ENCODE measurements at places on chromosomes 13 and 19. TPM values are rescaled to one million over a fixed set of nuclear protein-coding genes. Genes with fewer than 3 reads are reported as not detected.

DNA sequence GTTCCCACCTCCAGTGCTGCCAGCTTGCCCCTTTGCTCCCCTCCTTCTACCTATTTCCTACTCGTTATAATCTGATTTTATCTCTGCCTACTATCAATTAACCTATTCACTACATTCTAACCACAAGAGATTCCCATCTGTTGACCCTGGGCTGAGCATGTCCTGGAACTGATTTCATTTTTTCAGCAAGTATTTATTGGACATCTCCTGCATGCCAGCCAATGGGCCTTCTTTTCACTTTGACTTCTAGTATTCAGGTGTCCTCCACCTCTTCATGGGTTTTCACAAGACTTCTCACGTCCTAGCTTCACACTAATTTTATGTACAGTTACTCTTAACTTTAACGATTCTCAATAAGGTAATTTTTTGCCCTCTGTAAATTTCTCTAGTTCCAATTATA lies 282.7 kb upstream of the KLHL1 start:
- H3K27me3 ChIP-seq, result peaks cover 4% of the 10 kb centered on the region
- no peak overlapping the region for H3K27ac ChIP-seq
- H3K4me3 ChIP-seq, result no peak overlapping the region

- ATAC-seq, result no peak
- H3K27me3 ChIP-seq, result no peaks in the 10 kb centered on the region
- peaks cover 97% of the 10 kb centered on the region for H3K36me3 ChIP-seq
- no peak overlapping the region for H3K4me3 ChIP-seq
Observed at GRCh38 chr13:78632996-78633395, 26.0 kb downstream of the OBI1 start.

- no peak overlapping the region for H3K27ac ChIP-seq
- no peak for ATAC-seq
- no peaks in the 10 kb centered on the region for H3K36me3 ChIP-seq
- no peak overlapping the region for H3K4me3 ChIP-seq
- H3K27me3 ChIP-seq, result no peaks in the 10 kb centered on the region
Observed at GRCh38 chr13:98089246-98089645, 53.6 kb upstream of the FARP1 start.

The PRPF31 gene
- 67.1 TPM for total RNA-seq

DNA sequence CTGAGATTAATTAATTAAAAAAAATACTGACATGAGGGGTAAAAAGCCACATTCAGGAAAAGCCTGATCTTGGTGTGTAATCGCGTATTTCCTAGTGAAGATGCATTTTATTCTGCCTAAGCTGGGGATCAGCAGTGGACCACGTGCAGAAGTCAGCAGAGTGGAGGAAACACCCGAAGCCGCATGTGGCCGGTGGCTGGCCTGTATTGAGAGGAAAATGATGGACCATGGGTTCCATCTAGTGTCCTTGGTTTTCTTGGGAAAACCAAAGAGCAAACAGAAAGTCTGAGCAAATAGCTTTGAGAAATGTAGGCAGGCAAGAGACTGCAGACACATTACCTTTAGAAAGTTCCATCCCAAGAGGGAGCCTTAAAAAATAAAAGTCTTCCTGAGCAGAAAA lies 23.7 kb upstream of the SHISA2 start:
- no peaks in the 10 kb centered on the region for H3K36me3 ChIP-seq
- H3K27me3 ChIP-seq, result peaks cover 40% of the 10 kb centered on the region
- H3K27ac ChIP-seq, result no peak overlapping the region
- no peak overlapping the region for H3K4me3 ChIP-seq
- ATAC-seq, result no peak

The ZNF763 gene
- total RNA-seq, result 5.1 TPM

DNA sequence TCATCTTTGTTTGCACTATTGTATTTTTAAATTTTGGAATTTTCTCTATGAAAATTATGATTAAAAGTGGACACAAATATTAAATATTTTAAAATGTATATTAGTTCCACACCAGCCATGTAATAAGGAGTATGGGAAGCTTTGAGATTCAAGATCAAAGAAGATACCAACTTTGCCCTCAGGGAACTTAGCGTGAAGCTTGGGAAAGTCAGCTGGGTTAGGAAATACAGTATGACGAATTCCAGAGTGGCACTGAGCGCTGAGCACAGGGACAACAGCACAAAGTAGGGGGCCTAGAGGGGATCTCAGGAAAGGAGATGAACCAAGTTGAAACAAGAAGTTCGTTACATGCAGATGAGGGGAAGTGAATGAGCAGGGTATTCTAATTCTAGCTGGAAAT lies 76.9 kb upstream of the SHISA2 start:
- H3K36me3 ChIP-seq, result no peaks in the 10 kb centered on the region
- no peak overlapping the region for H3K4me3 ChIP-seq

DNA sequence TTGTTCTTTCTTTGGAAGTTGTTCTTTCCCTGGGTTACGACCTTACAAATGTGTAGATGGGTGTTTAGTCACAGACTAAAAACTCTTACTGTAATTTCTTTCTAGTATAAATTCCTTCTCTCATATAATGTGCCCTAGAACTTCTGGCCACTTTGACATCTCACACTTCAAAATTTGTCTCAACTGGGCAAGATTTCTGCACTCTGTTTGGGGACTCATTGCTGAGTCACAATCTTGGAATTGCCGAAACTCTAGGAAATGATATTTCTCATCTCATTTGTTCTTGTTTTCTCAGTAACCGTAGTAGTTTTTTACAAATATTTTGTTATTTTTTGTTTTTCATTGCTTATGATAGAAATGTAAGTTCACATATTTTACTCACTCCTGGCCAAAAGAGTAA lies 2523.2 kb upstream of the PCDH20 start:
- no peaks in the 10 kb centered on the region for H3K27me3 ChIP-seq
- no peak overlapping the region for H3K27ac ChIP-seq
- no peak for ATAC-seq
- no peaks in the 10 kb centered on the region for H3K36me3 ChIP-seq

DNA sequence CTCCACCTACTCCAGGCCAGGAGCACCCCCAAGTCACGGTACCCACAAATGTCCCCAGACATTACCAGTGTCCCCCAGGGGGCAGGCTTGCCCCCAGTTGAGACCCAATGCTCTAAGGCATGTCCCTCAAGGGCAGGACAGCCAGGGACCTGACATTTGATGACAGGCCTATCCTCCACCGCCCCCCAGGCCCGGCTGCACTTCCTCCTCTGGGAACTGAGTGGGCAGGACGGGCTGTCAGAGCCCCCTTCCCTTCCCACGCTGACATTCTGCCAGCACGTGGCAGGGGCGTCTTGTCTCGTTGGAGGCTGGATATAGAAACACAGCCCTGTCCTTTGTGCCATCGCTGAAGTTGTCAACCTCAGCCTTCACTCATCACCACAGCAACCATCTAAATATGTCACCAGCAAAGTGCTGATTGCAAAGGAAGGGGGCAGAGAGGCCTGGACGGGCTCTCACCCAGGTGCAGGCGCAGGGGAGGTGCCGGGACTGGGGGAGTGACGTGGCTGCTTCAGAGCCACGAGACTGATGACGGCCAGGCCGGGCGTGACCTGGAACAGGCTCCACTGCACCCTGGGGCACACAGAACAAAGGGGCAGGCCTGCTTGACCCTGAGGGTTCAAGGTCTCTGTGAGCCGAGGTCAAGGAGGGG lies 38.4 kb downstream of the GNG7 start:
- no peaks in the 10 kb centered on the region for H3K27me3 ChIP-seq
- ATAC-seq, result no peak
- no peak overlapping the region for H3K4me3 ChIP-seq
- H3K36me3 ChIP-seq, result no peaks in the 10 kb centered on the region
- H3K4me1 ChIP-seq, result no peaks in the 10 kb centered on the region

DNA sequence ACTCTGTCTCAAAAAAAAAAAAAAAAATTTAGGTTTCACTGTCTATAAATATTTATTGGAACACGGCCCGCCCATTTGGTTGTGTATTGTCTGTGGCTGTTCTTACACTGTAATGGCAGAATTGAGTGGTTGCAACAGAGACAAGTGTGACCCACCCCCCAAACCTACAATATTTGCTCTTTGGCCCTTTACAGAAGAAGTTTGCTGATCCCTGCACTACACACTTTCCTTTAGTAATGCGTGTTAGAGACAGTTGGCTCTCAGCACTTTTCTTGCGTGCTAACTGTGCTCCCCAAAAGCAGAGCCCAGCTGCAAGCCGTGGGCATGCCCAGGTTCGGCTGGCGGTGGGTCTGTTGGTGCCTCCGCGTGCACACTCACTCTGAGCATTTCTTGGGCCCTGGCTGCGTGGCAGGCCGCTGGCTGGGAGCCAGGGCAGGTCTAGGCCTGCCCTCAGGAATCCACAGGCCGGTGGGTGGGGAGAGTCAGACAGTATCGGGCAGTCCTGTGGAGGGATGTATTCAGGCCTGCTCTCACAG lies 72.6 kb downstream of the SIPA1L3 start:
- H3K4me1 ChIP-seq, result no peaks in the 10 kb centered on the region
- H3K4me3 ChIP-seq, result no peak overlapping the region
- H3K36me3 ChIP-seq, result no peaks in the 10 kb centered on the region
- H3K27ac ChIP-seq, result no peak overlapping the region
- ATAC-seq, result no peak

The LILRB3 gene
- 6.8 TPM for total RNA-seq

The METTL21C gene
- total RNA-seq, result not detected

The ZSCAN22 gene
- total RNA-seq, result 2.6 TPM

The KIR2DL4 gene
- total RNA-seq, result not detected

DNA sequence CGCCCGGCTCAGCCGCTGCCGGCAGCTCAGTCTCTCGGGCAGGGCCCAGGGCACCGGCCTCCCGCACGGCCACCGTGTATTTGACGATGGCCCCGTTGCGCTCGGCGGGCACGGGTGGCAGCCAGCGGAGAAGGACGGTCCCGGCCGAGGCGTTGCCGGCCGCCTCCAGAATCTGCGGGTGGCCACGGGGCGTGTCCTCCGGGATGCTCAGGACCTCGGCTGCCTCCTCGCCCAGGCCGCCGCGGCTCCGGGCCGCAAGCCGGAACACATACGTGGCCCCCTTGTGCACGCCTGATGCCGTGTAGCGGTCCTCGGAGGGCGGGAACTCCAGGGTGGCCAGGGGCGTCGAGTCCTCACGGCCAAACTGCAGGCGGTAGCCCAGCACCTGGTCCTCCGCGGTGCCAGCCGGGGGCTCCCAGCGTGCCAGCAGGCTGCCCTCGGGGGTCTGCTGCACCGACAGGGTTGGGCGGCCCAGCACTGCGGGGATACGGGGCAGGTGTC lies 117.7 kb downstream of the PTPRS start:
- ATAC-seq, result no peak
- H3K36me3 ChIP-seq, result no peaks in the 10 kb centered on the region
- no peak overlapping the region for H3K27ac ChIP-seq
- H3K4me1 ChIP-seq, result no peaks in the 10 kb centered on the region
- H3K27me3 ChIP-seq, result no peaks in the 10 kb centered on the region

DNA sequence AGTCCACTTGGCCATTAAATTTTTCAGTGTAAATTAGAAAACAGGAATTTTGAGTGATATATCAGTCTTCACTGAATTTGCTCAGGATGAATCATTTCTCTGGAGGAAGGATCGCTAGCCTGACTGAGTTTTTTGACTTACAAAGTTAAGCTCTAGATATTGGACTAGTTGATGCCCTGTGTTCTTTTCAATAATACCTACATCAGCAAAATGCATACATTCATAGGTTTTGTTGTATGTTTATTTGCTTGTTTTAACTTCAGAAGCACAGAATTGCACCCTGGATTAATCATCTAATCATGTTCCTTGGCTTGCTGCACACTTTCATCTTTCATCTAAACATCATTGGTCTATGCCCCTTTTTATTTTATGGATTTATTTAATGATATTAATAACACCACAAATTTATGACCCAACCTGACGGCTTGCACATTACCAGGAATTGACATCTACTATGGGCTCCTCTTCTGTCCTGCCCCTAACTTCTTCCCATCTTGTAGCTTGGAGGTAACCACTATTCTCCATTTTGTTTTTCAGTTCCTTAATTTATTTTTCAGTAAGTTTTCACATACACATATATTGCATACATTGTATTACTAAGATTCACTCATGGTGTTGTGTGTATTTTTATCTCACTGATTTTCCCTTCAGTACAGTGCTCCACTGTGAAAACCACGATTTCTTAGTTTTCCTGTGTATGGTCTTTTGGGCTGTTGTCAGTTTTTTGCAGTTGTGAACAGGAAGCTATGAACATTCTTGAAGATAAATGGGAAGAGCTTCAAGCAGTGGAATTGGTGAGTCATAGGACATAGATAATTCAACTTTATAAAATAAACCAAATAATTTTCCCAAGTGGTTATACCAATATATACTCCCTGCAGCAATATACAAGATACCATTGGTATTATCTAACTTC lies 23.3 kb downstream of the COMMD6 start:
- no peaks in the 10 kb centered on the region for H3K36me3 ChIP-seq
- no peaks in the 10 kb centered on the region for H3K4me1 ChIP-seq
- no peak overlapping the region for H3K27ac ChIP-seq
- no peak overlapping the region for H3K4me3 ChIP-seq
- H3K27me3 ChIP-seq, result no peaks in the 10 kb centered on the region

The LGI4 gene
- total RNA-seq, result 47.9 TPM

- no peaks in the 10 kb centered on the region for H3K27me3 ChIP-seq
- no peak for ATAC-seq
- H3K36me3 ChIP-seq, result no peaks in the 10 kb centered on the region
Observed at GRCh38 chr13:63345835-63346234, 1930.2 kb upstream of the PCDH20 start.

- no peak overlapping the region for H3K4me3 ChIP-seq
- ATAC-seq, result no peak
- peaks cover 48% of the 10 kb centered on the region for H3K27me3 ChIP-seq
- no peak overlapping the region for H3K27ac ChIP-seq
Observed at GRCh38 chr13:21606796-21607195, 2.8 kb upstream of the MICU2 start.

GRCh38 chr19:50844296-50844935 lies 10.3 kb upstream of the KLK3 start:
- H3K36me3 ChIP-seq, result no peaks in the 10 kb centered on the region
- no peak for ATAC-seq
- peaks cover 41% of the 10 kb centered on the region for H3K27me3 ChIP-seq
- H3K4me3 ChIP-seq, result no peak overlapping the region
- no peaks in the 10 kb centered on the region for H3K4me1 ChIP-seq

The ZFP82 gene
- 7.2 TPM for total RNA-seq

DNA sequence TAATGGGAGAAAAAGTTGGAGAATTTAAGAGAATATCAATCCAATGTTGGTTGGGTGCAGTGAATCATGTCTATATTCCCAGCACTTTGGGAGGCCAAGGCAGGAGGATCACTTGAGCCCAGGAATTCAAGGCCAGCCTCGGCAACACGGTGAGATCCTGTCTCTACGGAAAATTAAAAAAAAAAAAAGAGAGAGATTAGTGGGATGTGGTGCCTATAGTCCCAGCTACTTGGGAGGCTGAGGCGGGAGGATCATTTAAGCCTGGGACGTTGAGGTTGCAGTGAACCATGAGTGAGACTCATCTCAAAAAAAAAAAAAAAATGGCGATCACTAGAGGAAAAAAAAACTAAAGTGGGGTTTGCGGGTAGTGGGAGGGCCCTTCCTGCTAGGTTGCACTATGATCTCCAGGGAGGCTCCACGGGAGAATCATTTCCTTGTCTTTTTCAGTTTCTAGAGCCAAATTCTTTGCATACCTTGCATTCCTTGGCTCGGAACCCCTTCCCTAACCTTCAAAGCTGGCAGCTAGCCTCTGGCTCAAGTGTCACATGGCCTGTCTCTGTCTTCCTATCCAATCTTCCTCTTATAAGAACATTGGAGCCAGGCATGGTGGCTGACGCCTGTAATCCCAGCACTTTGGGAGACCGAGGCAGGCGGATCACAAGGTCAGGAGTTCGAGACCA lies 5.8 kb upstream of the ERCC2 start:
- H3K27ac ChIP-seq, result no peak overlapping the region
- ATAC-seq, result peak; percentile 84
- no peaks in the 10 kb centered on the region for H3K4me1 ChIP-seq
- H3K36me3 ChIP-seq, result no peaks in the 10 kb centered on the region
- H3K27me3 ChIP-seq, result no peaks in the 10 kb centered on the region
- no peak overlapping the region for H3K4me3 ChIP-seq

GRCh38 chr13:67351909-67352308 lies 121.8 kb upstream of the PCDH9 start:
- no peak overlapping the region for H3K4me3 ChIP-seq
- no peaks in the 10 kb centered on the region for H3K36me3 ChIP-seq
- H3K27ac ChIP-seq, result no peak overlapping the region
- no peak for ATAC-seq
- no peaks in the 10 kb centered on the region for H3K27me3 ChIP-seq

Measured in gastroesophageal sphincter (tissue), 4 donors.